ENCODE measurements at places on chromosomes 13 and 19. TPM values are rescaled to one million over a fixed set of nuclear protein-coding genes. Genes with fewer than 3 reads are reported as not detected.

Gene NOTCH3
- polyA plus RNA-seq, result 4.5 TPM

DNA sequence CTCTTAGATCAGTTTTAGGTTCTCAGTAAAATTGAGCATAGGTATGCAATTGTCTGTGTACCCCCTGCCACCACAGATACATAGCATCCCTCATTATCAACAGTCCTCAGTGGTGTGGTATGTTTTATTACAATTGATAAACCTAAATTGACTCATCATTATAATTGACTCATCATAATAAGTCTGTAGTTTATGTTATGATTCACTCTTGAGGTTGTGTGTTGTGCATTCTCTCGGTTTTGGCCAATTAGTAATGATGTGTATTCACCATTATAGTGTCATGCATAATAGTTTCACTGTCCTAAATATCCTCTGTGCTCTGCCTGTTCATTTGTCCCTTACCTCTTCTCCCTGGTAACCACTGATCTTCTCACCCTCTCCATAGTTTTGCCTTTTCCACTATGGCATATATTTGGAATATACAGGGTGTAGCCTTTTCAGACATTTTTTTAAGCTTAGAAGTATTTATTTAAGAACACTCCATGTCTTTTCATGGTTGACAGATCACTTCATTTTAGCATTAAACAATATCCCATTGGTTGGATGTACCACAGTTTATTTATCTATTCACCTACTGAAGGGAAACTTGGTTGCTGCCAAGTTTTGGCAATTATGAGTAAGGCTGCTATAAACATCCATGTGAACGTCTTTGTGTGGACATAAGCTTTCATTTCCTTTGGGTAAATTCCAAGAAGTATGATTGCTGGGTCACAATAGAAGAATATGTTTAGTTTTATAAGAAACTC lies 1620.6 kb upstream of the MIR17HG start:
- DNase-seq, result no peak

- no peak for DNase-seq
Measured at GRCh38 chr13:46644816-46645215, 91.8 kb downstream of the LRCH1 start.

GRCh38 chr19:4140237-4140711 lies 13.2 kb upstream of the CREB3L3 start:
- DNase-seq, result peak; percentile 86

Gene SIRT2
- 39.3 TPM for polyA plus RNA-seq

Gene CEACAM6
- not detected for polyA plus RNA-seq

GRCh38 chr19:54188215-54188871 lies 1.0 kb downstream of the MBOAT7 start:
- DNase-seq, result no peak

GRCh38 chr19:29402563-29402962 lies 123.2 kb upstream of the VSTM2B start:
- no peak for DNase-seq

Gene ZFP28
- polyA plus RNA-seq, result 4.9 TPM

All from SK-N-SH (cell line).